Dermis lymphatic vessel endothelial cell (primary cell): ENCODE measurements at places on chromosomes 4 and X. TPM values are rescaled to one million over a fixed set of nuclear protein-coding genes. Genes with fewer than 3 reads are reported as not detected.

The MTCP1 gene
- 17.6 and 20.7 TPM in 2 replicates for total RNA-seq

The CFAP299 gene
- total RNA-seq: not detected in 2 replicates

The DKK2 gene
- under 0.01 TPM in 1 of 2 replicates, not detected in the other for total RNA-seq

The SPANXA2 gene
- total RNA-seq: not detected in 2 replicates

The PPEF2 gene
- not detected in 2 replicates for total RNA-seq

The FAT4 gene
- total RNA-seq: 62.5 and 63.4 TPM in 2 replicates

The CXCL11 gene
- total RNA-seq: not detected in 2 replicates

The HTR2C gene
- total RNA-seq: not detected in 2 replicates

The TRIM2 gene
- total RNA-seq: 11.9 and 12.0 TPM in 2 replicates

The MAGEA8 gene
- not detected in 2 replicates for total RNA-seq

The KLKB1 gene
- total RNA-seq: 0.95 and 0.98 TPM in 2 replicates

The MTNR1A gene
- not detected in 2 replicates for total RNA-seq

The ZFP42 gene
- not detected in 2 replicates for total RNA-seq

The SSX4 gene
- total RNA-seq: not detected in 2 replicates

The ZGRF1 gene
- 4.1 and 5.3 TPM in 2 replicates for total RNA-seq

The CLCN4 gene
- 4.9 and 5.0 TPM in 2 replicates for total RNA-seq

The CHIC1 gene
- total RNA-seq: 7.0 and 11.7 TPM in 2 replicates

The INTS12 gene
- total RNA-seq: 10.5 and 13.1 TPM in 2 replicates

The PF4V1 gene
- not detected in 2 replicates for total RNA-seq

The FRMD7 gene
- not detected in 2 replicates for total RNA-seq

The SUPT20HL1 gene
- not detected in 2 replicates for total RNA-seq

The XAGE2 gene
- total RNA-seq: not detected in 2 replicates

The CT45A2 gene
- total RNA-seq: not detected in 2 replicates

The EGFL6 gene
- not detected in 2 replicates for total RNA-seq

The LRCH2 gene
- total RNA-seq: 11.5 and 14.3 TPM in 2 replicates

The UCHL1 gene
- 13.0 and 71.6 TPM in 2 replicates for total RNA-seq

The CHRDL1 gene
- not detected in 2 replicates for total RNA-seq

The TRO gene
- total RNA-seq: 0.43 and 2.9 TPM in 2 replicates

The SH3RF1 gene
- total RNA-seq: 7.0 and 7.6 TPM in 2 replicates

The SLC6A14 gene
- total RNA-seq: not detected in 2 replicates

The DHX15 gene
- total RNA-seq: 112 and 145 TPM in 2 replicates

The P2RY8 gene
- total RNA-seq: 0.26 and 0.43 TPM in 2 replicates

The NUDT10 gene
- total RNA-seq: under 0.01 and 0.11 TPM in 2 replicates

The ARHGAP36 gene
- not detected in 2 replicates for total RNA-seq

The SPIN2A gene
- total RNA-seq: 0.17 and 0.22 TPM in 2 replicates

The DACH2 gene
- not detected in 2 replicates for total RNA-seq

The ITM2A gene
- total RNA-seq: 37.4 and 79.4 TPM in 2 replicates

The CD38 gene
- total RNA-seq: 10.9 and 39.4 TPM in 2 replicates

The FDCSP gene
- total RNA-seq: not detected in 2 replicates

The GAGE1 gene
- total RNA-seq: not detected in 2 replicates

The NEIL3 gene
- 1.7 and 1.9 TPM in 2 replicates for total RNA-seq

The GAGE12E gene
- total RNA-seq: not detected in 2 replicates

The FAM241A gene
- total RNA-seq: 7.0 and 10.1 TPM in 2 replicates
